ENCODE measurements at places on chromosomes 11 and 22. TPM values are rescaled to one million over a fixed set of nuclear protein-coding genes. Genes with fewer than 3 reads are reported as not detected.
A peak's percentile ranks its signal among the peaks of the same experiment; 100 is the strongest.

DNA sequence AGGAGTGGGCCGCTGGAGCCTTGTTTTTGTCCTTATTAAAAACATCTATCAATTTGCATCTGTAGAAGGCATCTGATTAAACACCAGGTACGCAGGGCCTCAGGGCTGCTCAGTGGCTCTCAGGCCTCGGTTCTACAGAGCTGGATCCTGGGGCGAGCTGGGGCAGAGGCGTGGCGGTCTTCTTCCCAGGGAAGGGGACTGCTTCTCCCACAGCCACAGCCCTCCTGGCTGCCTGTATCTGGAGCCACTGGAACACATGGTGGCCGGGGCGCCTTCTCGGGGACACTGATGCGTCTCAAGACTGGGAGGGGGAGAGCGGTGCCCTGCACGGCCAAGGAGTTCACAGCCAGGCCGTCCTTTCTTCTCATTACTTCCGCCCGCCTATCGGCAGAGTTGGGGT lies 1178.2 kb downstream of the BRD1 start:
- no peak for DNase-seq

The PHLDB1 gene
- polyA plus RNA-seq: 13.0 TPM

The MPEG1 gene
- polyA plus RNA-seq: 61.4 TPM

The VPREB3 gene
- polyA plus RNA-seq: 377 TPM

DNA sequence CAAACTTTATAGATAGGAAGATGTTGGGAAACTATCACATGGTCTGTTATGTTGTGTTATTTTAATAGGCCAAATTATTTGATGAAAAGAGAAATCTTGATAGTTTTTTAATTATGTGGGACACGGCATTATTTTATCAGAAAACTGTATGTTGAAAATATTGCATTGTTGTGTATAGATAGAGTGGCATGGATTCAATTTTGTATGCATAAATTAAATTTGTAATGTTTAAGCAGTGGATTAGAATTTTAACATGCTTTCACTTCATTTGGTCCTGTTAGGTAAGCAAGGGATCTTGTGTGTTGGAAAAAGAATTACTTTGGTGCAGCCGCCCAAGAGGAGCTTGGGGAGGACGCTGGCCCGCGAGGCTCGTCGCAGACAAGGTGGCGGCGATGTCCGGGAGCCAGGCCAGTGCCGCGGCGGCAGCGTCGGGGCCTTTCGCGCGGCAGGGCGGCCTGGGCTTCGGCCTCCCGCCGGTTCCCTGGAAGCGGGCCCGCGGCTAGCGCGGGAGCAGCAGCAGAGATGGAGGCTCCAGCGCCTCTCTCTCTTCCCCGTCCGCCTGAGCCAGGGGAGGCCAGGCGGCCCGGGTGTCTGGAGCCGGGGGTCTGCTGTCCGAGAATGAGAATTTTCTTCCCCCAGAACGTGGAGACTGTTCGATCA lies 82.7 kb downstream of the GGT1 start:
- no peak for DNase-seq

The OR2D2 gene
- polyA plus RNA-seq: not detected

- DNase-seq: peak; percentile 59
Observed at GRCh38 chr22:48337957-48338792, 1489.5 kb downstream of the BRD1 start.

DNA sequence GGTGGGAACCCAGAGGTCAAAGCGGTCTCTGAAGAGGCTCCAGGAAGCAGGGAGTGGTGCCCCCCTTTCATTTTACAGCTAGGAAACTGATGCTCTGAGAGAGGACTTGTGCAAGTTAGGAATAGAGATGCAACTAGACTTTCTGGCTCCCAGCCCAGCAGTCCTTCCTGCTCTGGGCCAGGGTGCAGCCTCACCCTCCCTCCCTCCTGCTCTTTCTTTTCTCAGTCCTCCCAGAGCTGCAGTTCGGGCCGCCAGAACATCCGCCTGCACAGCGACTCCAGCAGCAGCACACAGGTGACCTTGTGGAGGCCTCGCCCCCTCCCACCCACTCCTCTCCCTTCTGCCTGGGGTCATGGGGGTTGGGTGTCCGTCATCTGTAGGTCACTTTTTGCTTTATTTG lies 51.5 kb downstream of the LHFPL7 start:
- DNase-seq: no peak

The LIN7C gene
- 6.4 TPM for polyA plus RNA-seq

GRCh38 chr11:65537620-65538231 lies 12.8 kb downstream of the SCYL1 start:
- peak; percentile 79 for DNase-seq

- no peak for DNase-seq
Observed at GRCh38 chr11:123195188-123196059, at the start of gene CLMP. TSS of gene CLMP (minus strand) at chr11:123195248. CDS start at chr11:123194940, 308 bp downstream.

DNA sequence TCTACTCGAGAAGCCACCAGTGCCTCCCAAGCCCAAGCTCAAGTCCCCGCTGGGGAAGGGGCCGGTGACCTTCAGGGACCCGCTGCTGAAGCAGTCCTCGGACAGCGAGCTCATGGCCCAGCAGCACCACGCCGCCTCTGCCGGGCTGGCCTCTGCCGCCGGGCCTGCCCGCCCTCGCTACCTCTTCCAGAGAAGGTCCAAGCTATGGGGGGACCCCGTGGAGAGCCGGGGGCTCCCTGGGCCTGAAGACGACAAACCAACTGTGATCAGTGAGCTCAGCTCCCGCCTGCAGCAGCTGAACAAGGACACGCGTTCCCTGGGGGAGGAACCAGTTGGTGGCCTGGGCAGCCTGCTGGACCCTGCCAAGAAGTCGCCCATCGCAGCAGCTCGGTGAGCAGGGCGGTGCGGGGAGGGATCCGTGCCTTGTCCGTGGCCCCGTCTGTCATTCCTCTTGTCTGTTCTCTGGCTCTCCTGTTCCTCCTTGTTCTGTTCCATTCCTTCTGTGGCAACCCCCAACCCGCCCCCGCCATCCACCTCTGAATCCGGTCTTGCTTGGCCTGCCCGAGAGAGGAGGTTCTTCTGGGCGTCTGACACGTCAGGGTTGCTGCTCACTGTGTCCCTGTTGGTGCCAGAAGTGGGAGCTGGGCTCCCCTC lies 15.8 kb upstream of the ACR start:
- DNase-seq: no peak

- peak; percentile 64 for DNase-seq
Observed at GRCh38 chr11:72226701-72227100, 2.1 kb downstream of the INPPL1 start.

- DNase-seq: peak; percentile 75
Observed at GRCh38 chr11:58958500-58958899, 19.2 kb downstream of the GLYATL1 start.

DNA sequence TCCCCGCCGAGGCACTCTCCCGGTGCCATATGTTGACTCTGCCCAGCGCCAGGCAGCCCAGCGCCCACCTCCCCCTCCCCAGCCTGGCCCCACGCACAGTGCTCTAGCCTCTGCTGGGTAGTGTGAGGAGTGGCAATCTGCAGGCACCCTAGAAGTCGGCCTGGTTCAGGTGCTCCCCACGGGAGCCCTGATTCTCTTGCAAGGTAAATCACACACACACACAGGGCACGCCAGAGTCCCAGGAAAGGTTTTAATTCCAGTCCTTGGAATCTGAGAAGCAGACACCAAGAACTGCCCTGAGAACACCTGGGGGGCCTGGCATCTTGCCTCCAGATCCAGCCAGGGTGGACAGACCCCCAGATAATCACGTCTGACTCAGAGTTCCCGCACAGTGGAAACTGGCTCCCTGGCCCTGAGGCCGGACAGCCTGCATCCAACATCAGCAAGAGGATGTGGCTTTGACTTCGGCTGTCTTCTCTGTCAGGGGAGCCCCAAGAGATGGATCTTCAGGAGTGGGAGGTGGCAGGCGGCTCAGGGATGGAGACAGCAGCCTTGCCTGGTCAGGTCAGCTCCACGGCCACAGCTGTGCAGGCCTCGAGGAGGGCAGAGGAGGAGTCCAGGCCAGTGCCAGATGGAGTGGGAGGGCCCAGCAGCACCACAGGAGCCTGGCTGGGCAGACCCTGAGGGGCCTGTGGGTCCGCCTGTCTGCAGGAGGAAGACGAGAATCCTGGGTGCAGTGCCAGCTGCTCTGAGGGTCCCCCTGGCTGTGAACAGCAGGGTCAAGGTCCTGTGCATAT lies 1.1 kb upstream of the RIN1 start:
- peak; percentile 74 for DNase-seq

GRCh38 chr11:35335226-35335625 lies 84.1 kb downstream of the SLC1A2 start:
- DNase-seq: no peak

The CRYBA4 gene
- polyA plus RNA-seq: 0.20 TPM

- no peak for DNase-seq
Observed at GRCh38 chr11:74248469-74248868, 63.0 kb downstream of the P4HA3 start.

The ANKK1 gene
- polyA plus RNA-seq: 2.0 TPM

The CDC45 gene
- 6.7 TPM for polyA plus RNA-seq

- DNase-seq: no peak
Observed at GRCh38 chr11:83682611-83682973, 396.4 kb upstream of the CCDC90B start.

Data from spleen (tissue), 13 donors.